ENCODE measurements at places on chromosomes 4 and X. TPM values are rescaled to one million over a fixed set of nuclear protein-coding genes. Genes with fewer than 3 reads are reported as not detected.
A peak's percentile ranks its signal among the peaks of the same experiment; 100 is the strongest.

DNA sequence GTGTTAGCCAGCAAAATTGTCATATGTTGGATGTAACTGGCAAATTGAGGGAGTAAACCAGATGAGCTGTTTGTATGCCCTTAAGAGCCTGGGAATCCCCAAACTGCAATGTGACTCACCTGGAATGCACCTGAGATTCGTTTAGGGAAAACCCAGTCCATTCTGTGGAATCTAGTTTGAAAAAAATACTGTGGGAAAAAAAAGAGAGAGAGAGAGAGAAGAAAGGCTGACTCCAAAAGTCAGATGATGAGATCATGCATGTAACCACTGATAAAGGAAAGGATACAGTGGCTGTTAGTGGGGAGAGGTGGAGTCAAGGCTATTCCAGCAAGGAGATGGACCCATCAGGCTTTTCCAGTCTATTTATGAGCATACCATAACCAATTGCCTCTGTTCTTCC is 48.5 kb downstream of the SLC9A7 start:
- peak; percentile 72 for DNase-seq

The SLC9B1 gene
- total RNA-seq, result 0.36 TPM

GRCh38 chrX:149371986-149372385 is 133.1 kb downstream of the IDS start:
- no peak for DNase-seq

The PPP1R2C gene
- not detected for total RNA-seq

DNA sequence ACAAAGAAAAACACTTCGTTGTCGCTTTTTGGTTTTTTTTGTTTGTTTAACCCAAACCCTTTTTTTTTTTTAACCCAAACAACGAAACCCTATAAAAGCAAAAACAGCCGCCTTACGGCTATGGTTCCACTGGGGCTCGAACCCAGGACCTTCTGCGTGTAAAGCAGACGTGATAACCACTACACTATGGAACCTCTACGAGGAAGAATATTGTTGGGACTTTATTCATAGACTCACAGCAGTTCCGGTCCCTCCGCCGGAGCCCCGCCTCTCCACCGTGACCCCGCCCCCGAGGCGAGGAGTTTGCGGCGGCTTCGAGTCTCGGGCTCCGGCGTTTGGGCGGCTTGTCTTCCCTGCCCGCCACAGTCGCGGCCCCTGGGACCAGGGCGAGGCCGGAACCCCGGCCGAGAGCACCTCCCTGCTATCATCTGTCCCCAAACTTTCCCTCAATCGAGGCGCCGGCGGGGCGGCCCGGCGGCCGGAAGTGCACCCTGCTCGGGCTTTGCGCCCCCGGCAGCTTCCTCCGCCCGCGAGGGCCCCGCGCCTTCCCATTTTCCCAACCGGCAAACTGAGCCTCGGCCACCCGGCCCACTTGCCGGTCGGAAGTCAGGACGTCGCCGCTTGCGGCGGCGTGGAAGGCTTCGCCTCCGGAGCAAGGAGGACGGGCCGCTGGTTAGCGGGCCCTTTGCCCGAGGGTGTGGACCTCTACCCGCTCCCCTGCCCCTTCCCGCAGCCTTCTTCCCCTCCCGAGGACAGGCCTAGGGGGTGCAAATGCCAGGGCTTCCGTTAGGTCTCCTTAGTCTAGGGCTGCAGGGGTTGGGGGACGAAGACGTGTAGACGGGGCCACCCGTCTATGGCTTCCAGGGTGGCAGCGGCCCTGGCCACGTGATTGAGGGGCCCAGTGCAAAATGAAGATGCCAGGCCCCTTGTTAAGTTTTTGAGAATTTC is 3.2 kb upstream of the RS1 start:
- DNase-seq, result peak; percentile 32

DNA sequence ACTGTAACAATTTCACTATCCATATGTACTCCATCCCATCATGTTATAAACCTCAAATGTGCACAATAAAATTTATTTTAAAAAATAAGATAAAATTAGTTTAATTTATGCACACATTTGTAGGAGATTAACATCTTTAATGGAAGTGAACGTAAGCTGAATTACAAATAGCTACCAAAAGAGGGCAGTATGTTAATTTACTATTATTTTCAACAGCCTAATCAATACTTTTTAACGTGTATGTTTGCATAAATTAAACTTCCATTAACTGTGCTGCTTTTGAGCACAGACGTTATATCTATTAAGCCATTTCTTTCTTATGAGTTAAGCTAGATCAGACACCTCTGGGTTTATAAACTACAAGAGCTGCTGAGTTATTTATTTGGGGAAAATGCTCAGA is 56.5 kb upstream of the PHKA2 start:
- DNase-seq, result no peak

The CD38 gene
- 0.94 TPM for total RNA-seq

- DNase-seq, result peak; percentile 7
Observed at GRCh38 chr4:78242071-78242470, 184.9 kb downstream of the FRAS1 start.

- DNase-seq, result peak; percentile 73
Observed at GRCh38 chrX:123339221-123339905, 155.3 kb downstream of the GRIA3 start.

- DNase-seq, result no peak
Observed at GRCh38 chr4:27577951-27578350, 717.3 kb downstream of the STIM2 start.
